ENCODE measurements at places on chromosomes 1 and 21.

GRCh38 chr1:168206111-168206510 is 19.7 kb upstream of the SFT2D2 start:
- DNase-seq, result no peak

DNA sequence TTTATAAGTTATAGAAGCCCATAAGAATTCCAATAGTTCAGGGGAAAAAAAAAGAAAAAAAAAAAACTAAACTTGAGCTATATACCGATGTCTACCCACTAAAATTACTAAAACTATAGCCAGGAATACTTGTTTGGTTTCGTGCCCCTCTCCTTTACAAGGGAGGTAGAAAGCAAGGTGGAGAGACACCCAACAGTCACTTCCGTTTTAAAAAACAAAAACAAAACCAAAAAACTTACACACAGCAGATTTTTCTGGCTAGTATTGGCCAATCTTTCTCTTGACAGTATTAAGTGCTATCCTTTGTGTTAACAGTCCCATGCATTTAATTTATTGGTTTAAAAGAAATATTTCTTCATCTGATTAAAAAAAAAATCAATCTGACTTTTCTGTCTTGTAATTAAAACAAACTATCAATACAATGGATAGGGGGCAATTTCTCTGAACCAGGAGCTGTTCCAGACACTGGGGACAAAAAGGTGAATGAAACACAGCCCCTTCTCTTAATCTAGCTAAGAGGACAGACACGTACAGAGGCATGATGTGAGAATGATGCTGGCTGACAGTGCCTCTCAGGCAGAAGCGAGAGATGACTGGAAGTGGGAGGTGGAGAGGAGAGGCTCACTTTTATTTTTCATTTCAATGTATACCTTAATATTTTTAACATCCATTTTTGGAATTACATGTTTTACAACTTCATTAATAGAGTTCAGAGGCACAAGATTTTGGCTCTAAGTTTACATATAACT is 214.8 kb downstream of the RERE start:
- DNase-seq, result no peak

- no peak for DNase-seq
These were observed 289.8 kb upstream of the SNX7 start for GRCh38 chr1:98371764-98372163.

DNA sequence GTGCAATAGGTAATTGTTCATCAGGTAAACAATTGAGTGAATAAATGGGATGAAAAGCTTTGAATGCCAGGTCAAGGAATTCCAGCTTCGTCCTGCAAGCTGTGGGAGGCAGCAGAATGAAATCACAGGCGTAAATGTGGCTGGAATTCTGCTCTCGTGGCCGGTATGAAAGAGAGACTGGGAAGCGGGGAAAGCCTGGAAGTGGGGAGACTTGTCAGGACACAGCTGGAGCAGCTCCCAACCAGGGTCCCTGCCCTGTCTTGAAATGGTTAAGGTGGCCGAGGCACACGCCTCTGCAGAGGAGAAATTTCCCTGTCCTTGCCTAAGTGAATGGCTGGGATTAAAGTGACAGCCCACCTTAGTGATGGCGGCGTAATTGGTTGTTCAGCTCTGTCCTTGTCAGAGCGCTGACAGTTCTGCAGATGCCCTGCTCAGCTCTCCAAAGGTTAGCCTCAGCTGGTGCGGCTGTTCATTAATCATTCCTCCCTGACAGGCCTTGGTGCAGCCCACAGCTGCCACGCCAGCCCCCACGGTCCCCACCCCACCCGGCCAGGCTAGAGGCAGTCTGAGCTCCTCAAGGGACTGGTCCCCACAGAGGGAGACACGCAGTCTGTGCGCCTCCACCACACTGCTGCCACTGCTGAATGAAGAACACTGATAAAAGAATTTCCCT is 398.3 kb upstream of the POU3F1 start:
- no peak for DNase-seq

GRCh38 chr1:214018386-214019268 is 30.9 kb downstream of the PROX1 start:
- no peak for DNase-seq

All from ascending aorta (tissue), 2 donors.